ENCODE measurements at places on chromosomes 4 and X. TPM values are rescaled to one million over a fixed set of nuclear protein-coding genes. Genes with fewer than 3 reads are reported as not detected.

Gene ZNF185
- 4.3 TPM for polyA plus RNA-seq

Gene SLITRK2
- 0.24 TPM for polyA plus RNA-seq

Gene SPIN2A
- 0.26 TPM for polyA plus RNA-seq

Gene CT45A10
- not detected for polyA plus RNA-seq

Gene TRPC5OS
- polyA plus RNA-seq = not detected

Gene MAPK10
- 36.0 TPM for polyA plus RNA-seq

Gene MAGEC2
- not detected for polyA plus RNA-seq

Gene SPIN4
- 1.7 TPM for polyA plus RNA-seq

Gene DCAF8L2
- not detected for polyA plus RNA-seq

Gene RPL34
- polyA plus RNA-seq = 3,388 TPM

Gene CLCN5
- polyA plus RNA-seq = 4.0 TPM

Data from adrenal gland (tissue), 19 donors.